ENCODE measurements at places on chromosomes 11 and 22.

GRCh38 chr11:39630365-39630764 lies 1829.1 kb downstream of the LRRC4C start:
- no peak for DNase-seq

- DNase-seq: peak; percentile 56
Observed at GRCh38 chr11:76672431-76673175, 2.1 kb upstream of the LRRC32 start.

GRCh38 chr11:117652521-117652920 lies 144.5 kb downstream of the DSCAML1 start:
- DNase-seq: no peak

GRCh38 chr11:103920449-103920848 lies 116.0 kb upstream of the DDI1 start:
- no peak for DNase-seq

DNA sequence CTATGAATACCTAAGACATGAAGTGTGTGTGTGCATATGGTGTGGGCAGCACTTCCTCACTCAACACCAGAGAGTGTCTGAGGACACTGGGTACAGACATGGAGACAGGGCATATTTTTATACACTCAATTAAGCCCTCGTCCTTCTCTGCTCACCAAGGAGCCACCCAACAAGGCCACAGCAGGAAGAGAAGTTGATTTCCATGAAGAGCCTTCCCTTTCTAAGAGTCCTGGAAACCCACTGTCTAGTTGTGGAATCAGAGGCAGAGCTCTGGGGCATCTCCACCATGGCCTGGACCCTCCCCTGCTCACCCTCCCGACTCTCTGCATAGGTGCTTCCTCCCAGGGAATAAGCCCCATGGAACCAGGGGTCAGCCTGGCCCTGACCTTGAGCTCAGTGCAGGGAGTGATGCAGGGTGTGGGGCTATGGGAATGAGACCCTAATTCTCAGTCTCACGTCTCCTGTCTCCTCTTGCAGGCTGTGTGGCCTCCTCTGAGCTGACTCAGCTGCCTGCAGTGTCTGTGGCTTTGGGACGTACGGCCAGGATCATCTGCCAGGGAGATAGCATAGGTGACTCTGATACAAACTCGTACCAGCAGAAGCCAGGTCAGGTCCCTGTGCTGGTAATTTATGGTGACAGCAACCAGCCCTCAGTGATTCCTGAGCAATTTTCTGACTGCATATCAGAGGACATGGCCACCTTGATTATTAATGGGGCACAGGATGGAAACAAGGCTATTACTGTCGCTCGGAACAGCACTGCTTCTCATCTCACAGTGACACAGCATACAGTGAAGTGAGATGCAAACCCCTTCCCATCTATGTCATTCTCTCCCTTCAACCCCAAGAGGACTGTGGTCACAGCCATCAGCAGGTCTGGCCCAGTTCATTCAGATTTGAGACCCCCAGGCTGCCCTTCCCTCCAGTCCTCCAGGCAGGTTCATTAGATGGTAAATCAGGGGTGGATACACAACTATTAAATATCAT lies 14.6 kb upstream of the IGLL5 start:
- no peak for DNase-seq

GRCh38 chr11:109845437-109845836 lies 247.8 kb upstream of the ZC3H12C start:
- no peak for DNase-seq

GRCh38 chr11:133825156-133825555 lies 20.2 kb downstream of the SPATA19 start:
- DNase-seq: no peak

DNA sequence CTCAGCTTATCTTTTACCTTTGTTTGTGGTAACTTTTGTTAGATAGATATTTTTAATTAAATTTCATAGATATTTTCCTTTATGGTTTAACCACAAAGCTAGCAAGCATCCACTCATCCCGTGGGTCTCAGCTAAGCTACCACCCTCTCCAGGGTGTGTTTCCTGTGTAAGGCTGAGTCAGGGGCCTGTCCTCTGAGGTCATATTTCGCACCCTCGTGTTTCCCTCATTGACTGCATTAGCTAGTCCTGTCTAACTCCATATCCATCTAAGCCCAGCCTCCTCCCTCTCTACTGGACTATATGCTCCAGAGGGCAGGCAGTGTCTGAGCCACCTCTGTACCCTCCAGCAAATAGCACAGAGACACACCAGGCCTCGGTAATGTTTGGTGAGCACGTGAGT lies 16.7 kb downstream of the XRRA1 start:
- no peak for DNase-seq

GRCh38 chr11:76310832-76311595 lies 69.9 kb downstream of the THAP12 start:
- no peak for DNase-seq
